Suppressor macrophage treated with lipopolysaccharide for 4 hours (primary cell): ENCODE measurements at places on chromosomes 1 and 21.
A peak's percentile ranks its signal among the peaks of the same experiment; 100 is the strongest.

DNA sequence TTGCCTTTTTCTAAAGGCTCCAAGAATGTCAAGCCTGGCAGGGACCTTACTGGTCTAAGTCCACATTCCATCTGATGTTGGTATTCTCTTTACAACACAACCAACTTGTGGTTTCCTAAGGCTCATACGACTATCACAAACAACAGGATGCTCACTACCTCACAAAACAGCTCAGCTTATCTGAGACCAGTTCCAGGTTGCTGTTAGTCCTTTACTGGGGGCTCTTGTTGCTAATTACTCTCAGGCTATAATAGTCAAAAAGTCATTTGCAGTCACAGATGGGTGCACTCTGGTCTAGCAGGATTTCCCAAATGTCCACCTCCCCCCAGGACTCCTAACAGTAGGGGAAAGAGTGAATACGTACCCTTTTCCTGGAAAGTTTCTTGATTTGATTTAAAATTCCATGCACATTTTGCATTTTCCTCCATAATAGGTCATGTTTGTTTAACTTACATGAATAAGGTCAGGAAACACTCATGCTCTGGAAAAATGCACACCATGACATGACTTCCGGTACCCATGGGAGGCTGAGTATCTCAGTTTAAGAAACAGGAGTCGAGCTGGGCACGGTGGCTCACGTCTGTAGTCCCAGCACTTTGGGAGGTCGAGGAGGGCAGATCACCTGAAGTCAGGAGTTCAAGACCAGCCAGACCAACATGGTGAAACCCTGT, 16.0 kb downstream of the LCK start:
- no peak for DNase-seq

DNA sequence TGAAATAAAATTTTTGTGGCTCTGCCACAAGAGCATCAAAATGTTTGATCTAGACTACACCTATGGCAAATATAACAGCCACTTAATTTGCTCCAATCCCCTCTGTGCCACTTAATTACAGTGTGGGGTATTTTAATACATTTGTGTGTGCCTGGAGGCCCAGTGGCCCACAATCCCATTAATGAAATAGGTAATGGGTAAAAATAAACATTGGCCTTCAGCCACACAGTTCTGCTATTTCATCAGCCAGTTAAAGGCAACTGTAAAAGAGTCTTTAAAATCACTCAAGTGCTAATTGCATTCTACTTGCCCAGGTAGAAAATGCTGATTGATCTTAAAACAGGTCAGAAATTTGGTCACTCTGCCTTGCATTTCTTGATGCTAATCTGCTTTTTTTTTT, 151.6 kb upstream of the UBE2U start:
- no peak for DNase-seq

GRCh38 chr1:174786760-174787159, 213.0 kb upstream of the CACYBP start:
- no peak for DNase-seq

DNA sequence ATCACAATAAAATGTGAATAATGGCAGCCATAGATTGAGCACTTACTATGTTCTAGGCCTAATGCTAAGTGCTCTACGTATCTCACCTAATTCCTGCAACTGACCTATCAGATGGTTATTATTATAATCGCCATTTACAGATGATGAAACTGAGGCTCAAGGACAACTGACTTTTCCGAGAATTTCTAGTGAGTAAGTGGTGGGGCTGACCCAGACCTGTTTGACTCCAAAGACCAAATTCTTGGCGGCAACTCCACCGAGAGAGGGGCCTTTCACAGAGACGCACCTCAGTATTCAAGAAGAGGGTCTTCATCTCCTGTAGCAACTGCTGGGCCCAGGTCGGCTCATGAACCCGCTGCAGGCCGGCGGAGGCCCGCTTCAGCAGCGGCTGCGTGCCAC, 573 bp downstream of the TMEM234 start:
- DNase-seq, result no peak

GRCh38 chr1:100400404-100400803, 48.1 kb downstream of the CDC14A start:
- DNase-seq, result peak; percentile 66

- DNase-seq, result no peak
Observed at GRCh38 chr1:75615613-75616435, 4.9 kb upstream of the SLC44A5 start.

DNA sequence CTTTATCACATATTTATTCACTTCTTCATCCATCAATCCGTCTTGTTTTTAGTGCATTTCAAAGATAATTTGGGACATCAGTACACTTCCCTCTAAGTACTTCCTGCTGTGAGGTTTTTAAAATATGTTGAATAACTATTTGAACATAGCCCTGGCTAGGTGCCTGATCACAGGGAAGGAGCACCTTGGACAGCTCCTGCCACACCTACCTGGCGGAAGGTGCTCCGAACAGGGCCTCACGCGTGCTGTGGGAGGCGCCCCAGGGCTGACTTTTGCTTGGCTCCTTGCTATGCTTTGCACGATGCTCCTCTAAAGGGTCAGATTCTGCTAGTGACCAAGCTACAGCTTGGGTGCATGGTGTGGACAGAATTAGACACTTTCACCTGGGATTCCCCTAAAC, 4.9 kb upstream of the ATXN7L2 start:
- DNase-seq, result no peak

GRCh38 chr1:218402786-218403120, 57.6 kb downstream of the TGFB2 start:
- no peak for DNase-seq

DNA sequence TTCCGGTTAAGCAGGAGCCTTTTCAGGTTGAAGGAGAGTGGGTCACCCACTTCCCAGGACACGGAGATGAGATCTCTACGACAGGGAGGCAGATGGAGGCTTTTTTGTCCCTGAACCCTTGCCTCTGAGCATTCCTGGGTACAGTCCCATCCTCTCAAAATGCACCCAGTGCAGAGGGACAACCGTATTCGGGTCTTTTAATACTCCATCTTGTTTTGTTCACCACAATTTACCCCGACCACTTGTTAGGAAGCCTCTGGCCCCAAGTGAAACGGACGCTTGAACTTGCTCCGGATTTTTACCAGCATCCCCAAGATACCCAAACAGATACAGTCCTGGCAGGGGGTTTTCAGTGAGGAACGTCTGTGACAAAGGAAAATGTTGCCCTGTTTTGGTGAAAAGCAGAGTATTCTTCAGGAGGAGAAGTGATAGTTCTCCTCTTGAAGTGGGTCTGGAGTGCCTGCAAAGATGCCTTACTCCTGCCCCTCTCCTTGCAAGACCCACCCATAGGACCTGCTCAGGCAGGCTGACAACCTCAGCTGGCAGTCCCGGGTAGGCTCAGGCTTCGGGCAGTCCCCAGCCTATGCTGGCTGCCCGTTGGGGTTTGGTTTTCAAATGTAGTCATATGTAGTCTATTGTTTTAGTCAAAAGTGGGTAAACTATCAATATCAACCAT, 669 bp upstream of the ARL8A start:
- DNase-seq, result no peak

- DNase-seq, result no peak
Observed at GRCh38 chr1:200037904-200038303, 10.4 kb downstream of the NR5A2 start.

DNA sequence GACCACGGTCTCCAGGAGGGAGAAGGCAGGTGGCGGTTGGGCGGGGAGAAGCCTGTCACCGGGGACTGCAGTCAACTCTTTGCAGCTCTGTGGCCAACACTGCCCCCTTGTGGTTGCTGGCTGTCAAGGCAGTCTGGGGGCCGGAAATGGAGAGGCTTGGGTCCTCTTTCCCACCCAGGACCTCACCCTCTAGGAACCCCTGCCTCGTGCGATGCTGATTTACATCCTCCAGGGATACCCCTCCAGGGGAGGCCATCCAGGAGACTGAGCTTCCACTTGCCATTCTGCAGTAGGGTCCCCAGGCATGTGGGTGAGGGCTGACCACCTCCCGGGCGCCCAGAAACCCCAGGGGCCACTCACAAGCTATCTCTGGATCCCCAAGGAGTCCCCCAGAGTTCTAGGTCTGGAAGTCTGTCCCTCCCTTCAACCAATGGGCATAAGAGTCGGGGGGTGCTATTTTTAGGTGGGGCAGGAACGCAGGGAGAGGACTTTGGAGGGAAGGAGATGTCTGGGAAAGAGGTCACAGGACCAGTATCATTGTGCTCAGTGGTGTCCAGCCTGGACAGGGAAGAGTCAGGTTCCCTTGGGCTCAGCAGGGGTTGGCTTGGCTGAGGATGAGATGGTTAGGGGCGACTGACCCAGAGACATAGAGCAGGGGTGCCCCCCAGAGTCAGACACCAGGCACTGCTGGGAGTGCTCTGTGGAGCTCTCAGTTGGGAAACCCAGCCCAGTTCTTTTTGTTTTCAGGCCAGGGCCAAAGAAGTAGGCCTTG, 7.1 kb upstream of the GPR61 start:
- DNase-seq, result peak; percentile 85

DNA sequence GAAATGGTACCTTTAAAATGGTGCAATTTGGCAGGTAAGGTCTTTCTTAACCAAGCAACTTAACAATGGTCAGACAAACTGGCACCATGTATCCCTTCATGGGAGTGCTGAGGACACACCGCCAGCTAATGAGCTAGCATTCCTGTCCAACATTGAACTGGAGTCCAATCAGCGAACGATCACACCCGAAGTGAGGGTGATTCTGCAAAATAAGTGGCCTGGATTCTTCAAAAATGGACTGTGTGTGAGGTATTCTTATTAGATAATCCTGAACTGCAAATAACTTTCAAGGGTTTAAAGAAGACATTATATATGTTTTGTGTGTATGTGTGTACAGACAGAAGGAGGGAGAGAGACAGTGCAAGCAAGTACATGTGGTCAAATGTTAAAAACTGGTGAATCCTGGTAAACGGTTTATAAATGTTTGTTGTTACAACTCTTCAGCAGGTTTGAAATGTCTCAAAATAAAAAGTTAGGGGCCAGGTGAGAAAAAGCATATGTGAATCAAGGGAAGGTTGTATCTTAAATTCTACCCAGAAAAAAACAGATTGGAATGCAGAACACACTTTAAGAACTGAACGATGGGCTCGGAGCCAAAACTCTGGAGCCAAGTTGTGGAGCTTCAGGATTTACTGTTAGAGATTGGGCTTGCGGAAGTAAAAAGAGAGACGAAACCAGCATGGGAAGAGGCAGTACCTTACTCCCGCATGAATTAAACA, 20.9 kb downstream of the GADD45A start:
- no peak for DNase-seq

DNA sequence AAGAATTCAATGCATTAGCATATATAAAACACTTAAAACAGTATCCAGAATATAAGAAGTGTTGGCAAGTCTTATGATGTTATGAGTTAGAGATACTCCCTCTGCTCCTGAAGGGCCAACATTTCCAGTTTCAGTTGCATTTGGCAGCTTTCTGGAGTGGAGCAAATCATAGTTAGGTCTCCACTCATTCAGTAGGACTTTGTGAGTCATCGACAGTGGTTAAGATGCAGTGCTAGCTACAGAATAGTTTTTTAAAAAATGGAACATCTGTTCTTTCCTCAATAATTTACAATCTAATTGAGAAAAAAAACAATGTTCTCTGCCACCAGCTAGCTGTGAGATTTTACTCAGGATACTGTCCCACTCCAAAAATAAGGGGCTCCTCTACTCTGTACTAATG, 389.1 kb downstream of the HLX start:
- DNase-seq, result peak; percentile 6

GRCh38 chr1:228009828-228010775, 3.3 kb downstream of the WNT3A start:
- DNase-seq, result no peak

- DNase-seq, result no peak
Observed at GRCh38 chr21:28427394-28428022, 565.2 kb downstream of the LTN1 start.

DNA sequence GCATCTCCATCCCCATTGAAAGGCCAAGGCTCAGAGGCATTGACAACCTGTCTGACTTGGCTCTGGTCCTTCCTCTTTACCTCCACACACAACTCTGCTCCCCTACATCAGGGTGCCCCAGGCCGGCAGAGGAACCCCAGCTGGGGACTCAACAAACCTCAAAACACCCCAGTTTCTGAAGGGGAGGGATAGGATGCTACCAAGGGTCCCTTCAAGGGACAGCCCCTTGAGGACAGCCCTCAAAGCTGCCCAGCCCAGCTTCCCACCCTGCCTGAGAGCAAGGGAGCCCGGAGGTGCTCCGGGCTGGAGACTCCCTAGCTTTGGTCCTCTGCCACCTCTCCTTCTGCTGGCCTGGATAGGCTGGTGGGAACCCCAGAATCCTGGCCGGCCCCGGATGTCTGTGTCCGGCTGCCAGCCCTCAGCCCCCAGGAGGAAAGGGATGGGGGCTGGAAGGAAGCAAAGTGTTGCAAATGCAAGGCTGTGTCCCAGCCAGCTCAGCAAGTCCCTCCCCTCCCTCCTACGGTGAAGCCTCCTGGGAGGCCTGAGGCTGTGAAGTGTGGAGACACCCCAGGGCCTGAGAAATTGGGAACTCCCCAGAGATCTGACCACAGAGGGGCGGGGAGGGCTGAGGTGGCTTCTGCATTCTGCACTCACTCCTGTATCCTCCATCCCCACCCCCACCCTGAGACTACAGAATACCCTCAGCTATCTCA, 1.1 kb upstream of the MARCKSL1 start:
- DNase-seq, result peak; percentile 94

- peak; percentile 62 for DNase-seq
Observed at GRCh38 chr1:112298558-112298957, 97.5 kb upstream of the CTTNBP2NL start.

GRCh38 chr1:31623365-31623764, 5.9 kb downstream of the HCRTR1 start:
- no peak for DNase-seq

DNA sequence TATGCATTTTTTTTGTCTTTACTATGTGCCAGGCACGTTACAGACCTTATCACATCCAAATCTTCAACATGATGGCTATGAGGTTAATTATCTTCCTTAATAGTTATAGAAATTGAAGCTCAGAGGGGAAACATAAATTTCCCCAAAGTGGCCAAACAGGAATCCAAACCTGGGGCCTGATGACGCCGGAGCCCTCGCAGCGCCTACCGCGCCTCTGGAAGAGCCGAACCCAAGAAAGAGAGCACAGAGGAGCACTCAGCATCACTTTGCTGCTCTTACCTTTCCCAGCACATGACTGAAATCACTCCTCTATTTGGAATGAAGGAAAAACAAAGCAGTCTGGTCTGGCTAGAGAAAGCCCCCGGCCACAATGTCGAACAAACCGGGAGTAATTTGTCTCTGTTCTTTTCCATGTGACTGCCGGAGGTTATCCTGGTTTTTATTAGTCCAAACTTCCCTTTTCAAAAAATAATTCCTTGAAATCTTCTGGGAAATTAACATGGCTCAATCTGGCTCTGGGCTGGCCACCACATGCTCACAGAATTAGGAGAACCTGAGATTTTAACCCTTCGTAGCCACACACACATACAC, 195.5 kb downstream of the ADSS2 start:
- DNase-seq, result no peak
